ENCODE measurements at places on chromosomes 2 and 18.
A peak's percentile ranks its signal among the peaks of the same experiment; 100 is the strongest.

GRCh38 chr2:69251943-69252342 is 135.1 kb downstream of the GFPT1 start:
- DNase-seq, result no peak

GRCh38 chr2:102578376-102578775 is 41.0 kb upstream of the SLC9A2 start:
- DNase-seq, result no peak

GRCh38 chr2:232363784-232364615 is 14.6 kb upstream of the ALPP start:
- DNase-seq, result no peak

GRCh38 chr2:60899892-60900249 is 18.5 kb downstream of the REL start:
- DNase-seq, result no peak

GRCh38 chr2:145752091-145752806 is 1232.3 kb upstream of the ZEB2 start:
- DNase-seq, result peak; percentile 7
